ENCODE measurements at places on chromosomes 2 and 18. TPM values are rescaled to one million over a fixed set of nuclear protein-coding genes. Genes with fewer than 3 reads are reported as not detected.

Gene TUBA3D
- total RNA-seq, result not detected

GRCh38 chr2:111952871-111953452, 54.6 kb downstream of the MERTK start:
- no peak for DNase-seq

DNA sequence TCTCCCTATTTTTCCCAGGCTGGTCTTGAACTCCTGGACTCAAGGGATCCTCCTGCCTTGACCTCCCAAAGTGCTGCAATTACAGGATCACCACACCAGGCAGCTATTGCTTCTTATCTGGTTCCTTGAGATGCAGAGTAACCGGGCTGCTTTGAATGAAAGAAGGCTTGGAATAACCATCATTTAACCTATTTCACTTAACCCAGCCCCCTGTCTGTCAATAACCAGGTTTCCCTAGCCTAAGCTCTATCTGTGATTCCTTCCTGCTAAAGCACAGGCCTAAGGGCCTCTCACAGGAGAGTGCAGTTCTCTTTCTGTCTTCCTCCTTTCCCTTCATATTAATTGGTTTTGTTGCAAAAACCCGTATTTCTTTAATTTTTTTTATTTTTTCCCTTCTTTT, 393.5 kb upstream of the RAB12 start:
- no peak for DNase-seq

GRCh38 chr2:14706201-14706600, 73.7 kb downstream of the LRATD1 start:
- no peak for DNase-seq

Gene CYP26B1
- 1,322 TPM for total RNA-seq

GRCh38 chr2:177540283-177540682, 147.7 kb downstream of the AGPS start:
- no peak for DNase-seq

Gene UCN
- total RNA-seq, result 3.1 TPM

GRCh38 chr2:193348055-193348454, 1153.3 kb upstream of the TMEFF2 start:
- no peak for DNase-seq

DNA sequence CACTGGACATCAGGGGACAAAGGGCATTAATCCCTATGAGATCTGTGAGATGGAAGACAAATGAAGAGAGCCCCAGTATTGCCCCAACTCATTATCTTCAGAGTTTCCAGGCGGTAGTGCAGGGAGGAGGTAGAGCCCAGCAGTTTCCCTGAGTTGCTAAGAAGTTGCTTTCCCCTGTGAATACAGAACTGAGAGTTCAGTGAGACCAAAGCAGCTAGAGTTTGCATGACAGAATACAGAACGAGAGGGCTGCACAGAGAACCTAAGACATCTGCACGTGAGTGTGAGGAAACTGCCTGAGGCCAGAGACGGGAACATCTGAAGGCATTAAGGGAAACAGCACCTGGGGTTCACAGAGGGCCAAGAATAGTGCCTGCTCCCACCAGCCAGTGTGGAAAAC, 18.1 kb upstream of the PGAP1 start:
- DNase-seq, result no peak

DNA sequence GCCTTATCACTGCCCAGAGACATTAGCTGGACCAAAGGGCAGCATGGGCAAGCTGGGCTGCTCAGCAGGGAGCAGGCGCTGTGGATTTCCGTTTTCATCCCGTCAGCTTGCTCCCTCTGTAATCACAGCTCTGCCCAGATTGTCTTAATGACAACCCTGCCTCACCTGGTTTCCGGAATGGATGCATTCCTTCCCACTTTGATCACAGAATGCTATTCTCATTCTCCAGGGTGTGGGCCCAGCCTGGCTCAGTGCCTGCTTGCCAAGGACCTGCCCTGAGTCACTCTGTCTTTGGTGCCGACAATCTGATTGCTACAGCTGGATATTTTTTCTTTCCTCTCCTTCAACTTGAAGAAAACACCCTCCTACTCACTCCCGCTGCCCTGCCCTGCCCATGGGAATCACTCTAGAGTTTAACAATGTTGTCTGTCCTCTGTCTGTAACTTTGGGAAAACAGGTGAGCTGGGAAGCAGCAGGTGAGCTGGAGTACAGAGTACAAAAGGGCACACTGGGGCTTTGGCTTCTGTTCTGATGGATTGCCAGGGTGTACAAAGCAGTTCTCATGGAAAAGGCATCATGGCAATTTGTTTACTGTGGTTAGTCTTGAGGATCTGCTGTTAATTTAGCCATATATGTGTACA, 27.2 kb upstream of the FAM136A start:
- DNase-seq, result no peak

GRCh38 chr2:72024451-72025175, 123.0 kb downstream of the CYP26B1 start:
- DNase-seq, result no peak

Gene TUBB8B
- total RNA-seq, result 0.31 TPM

Gene CNGA3
- total RNA-seq, result not detected

Gene RTP5
- total RNA-seq, result not detected

Gene MC2R
- not detected for total RNA-seq

Gene FZD7
- 126 TPM for total RNA-seq

Gene SLC4A5
- total RNA-seq, result 9.3 TPM

DNA sequence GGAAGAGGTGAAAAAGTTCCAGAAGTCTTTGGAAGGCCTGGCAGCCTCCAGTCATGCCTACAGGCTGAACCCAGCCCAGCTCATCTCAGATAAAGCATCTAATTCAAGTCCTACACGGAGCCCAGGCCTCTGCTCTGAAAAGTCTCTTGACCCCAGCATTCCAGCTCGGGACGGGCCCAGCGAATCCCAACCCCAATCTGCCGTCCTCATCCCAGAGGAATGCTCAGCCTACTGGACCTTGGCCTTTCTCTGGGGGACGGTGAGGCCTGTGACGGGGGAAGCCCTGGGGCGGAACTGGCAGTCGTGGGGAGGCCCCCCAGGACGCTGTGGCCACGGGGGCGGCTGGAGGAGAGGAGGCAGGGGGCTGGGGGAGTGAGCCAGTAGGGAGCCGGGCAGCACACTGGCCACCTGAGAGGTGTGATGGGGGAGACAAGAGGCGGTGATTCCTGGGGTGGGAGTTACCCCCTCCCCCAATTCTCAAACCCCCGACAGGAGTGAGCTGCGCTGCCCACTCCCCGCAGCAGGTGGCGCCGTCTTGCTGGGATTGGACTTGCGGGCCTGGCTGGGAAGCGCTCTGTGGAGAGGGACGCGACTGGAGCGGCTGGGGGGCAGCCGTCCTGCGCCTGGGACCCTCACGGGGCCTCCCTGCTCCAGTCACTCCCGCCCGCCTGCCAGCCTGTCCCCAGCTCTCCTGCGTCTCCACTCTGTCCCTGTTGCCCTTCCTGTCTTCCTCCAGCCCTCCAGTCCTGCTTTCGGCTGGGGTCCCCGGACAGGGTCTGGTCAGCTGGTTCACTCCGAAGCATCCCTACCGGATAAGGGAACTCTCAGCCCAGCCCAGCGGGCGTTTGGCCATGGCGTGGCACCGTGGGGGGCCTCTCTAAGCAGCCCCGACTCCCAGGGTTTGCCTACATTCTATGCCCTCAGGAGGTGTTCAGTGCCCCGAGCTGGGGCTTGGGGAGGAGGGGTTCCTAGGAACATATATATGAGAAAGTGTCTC, 182.6 kb upstream of the HAAO start:
- DNase-seq, result peak; percentile 90

- DNase-seq, result no peak
These were observed 119.9 kb downstream of the RBMS1 start for GRCh38 chr2:160373666-160374065.

- no peak for DNase-seq
These were observed 758 bp downstream of the SCLY start for GRCh38 chr2:238061315-238062202.

DNA sequence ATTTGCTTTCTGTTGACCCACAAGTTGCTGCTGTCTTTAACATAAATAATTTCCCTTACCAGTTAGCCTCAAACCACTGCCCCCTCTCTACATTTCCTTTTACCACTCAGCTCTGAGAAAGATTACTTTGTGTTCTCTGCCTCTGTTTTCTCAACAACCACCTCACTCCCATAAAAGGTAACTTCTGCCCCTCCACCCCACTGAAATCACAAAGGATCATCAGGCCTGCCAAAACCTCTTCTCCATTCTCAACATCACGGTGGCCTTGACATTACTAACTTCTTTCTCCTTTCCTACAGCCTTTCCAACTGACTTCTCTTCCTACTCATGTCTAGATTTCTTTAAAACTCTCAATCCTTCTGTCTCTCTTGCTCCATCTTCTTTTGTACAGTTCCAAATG, 10.1 kb downstream of the ACADL start:
- no peak for DNase-seq

- no peak for DNase-seq
These were observed 91.3 kb upstream of the COPS8 start for GRCh38 chr2:236994361-236994760.
